Cortex of kidney (tissue), 1 donor: ENCODE measurements at places on chromosomes 7 and 10.

- no peak for DNase-seq
Observed at GRCh38 chr7:159025161-159025779, 119.4 kb downstream of the VIPR2 start.

DNA sequence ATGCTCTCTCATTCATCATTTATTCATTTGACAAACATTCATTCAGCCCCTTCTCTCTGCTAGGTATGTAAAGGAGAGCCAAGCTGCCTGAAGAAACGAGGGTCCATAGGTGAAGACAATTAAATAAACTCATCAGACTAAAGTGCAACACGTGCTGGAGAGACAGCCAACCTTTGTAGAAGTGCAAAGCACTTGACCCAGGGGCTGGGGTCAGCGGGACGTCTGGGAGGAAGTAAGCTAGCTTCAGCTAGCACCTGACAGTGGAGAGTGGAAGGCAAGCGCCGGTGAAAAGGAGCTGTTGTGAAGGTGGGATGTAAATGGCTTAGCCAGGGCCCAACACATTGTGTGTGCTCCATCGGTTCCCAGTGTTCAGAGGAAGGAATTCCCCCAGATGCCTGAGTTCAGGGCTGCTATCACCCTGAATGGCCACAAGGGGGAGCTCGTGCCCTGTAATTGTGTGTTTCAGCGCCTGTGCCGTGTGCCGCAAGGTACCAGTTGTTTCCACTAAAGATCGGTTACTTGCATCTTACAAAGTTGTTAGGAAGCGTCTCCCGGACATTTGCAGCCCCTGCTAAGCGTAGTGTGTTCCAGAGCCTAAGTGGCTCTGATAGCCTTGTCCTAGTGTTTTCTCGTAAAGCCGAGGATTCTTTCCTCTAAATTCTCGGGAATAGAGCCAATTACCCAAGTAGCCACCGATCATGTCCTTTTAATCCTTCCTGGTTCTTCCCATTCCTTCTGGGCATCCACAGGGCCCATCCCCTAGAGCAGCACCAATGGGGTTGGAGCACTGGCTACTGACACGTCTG, 30.6 kb downstream of the TLX1 start:
- DNase-seq, result no peak

- no peak for DNase-seq
Observed at GRCh38 chr7:47709051-47709450, 127.1 kb upstream of the TNS3 start.

- DNase-seq, result no peak
Observed at GRCh38 chr10:75688506-75689300, 257.3 kb downstream of the LRMDA start.

- no peak for DNase-seq
Observed at GRCh38 chr7:78399033-78399769, 600.6 kb downstream of the PHTF2 start.

GRCh38 chr7:142833174-142834048, 21.5 kb upstream of the EPHB6 start:
- no peak for DNase-seq

DNA sequence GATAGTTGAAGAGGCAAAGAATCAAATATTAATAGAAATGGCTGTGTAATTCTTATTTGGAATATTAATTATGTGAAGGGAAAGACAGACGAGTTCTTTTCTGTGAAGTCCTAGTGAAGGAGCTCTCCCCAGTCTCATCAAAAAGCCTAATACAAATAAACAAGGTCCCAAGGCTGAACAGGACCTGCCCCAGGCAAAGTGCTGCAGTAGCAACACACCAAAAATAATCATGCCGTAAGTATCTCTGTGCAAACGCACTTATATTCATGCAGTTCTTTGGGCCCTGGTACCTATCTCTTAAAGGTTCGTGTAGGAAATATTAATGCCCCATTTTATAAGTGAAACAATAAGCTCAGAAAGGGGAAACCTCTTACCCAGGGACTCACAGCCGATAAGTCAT, 12.2 kb upstream of the CHST15 start:
- no peak for DNase-seq

DNA sequence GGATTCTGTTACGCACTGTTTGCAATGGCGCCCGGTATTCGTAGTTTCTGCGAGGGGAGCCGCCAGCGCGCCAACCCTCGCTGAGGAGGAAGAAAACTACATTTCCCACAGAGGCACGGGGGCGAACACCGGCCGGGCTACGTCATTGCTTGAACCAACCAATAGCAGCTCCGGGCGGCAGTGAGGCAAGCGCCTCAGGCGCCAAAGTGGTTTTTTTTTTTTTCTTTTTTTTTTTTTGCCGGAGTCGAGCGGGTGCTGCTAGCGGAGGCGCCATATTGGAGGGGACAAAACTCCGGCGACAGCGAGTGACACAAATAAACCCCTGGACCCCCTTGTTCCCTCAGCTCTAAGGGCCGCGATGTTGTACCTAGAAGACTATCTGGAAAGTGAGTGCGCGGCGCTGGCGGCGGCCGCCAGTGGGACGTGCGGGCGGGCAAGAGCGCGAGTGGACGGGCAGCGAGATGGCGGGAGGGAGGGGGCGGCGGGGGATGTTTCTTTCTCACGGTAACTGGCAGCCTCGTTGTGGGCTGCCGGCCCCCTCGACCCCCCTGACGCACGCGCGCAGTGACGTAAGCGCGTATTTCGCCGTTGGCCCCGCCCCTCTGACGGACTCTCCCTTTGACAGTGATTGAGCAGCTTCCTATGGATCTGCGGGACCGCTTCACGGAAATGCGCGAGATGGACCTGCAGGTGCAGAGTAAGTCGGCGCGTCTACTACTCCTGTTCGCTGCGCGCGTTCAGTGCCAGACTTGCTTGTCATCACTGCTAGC, at the start of gene ING3:
Gene ING3, plus strand, starts transcription at position 239 of the 770 bp plus-strand sequence. Its CDS starts 120 bp downstream, at position 359.
- peak; percentile 76 for DNase-seq
